Fibroblast of the aortic adventitia (primary cell): ENCODE measurements at places on chromosomes 5 and 9.
A peak's percentile ranks its signal among the peaks of the same experiment; 100 is the strongest.

DNA sequence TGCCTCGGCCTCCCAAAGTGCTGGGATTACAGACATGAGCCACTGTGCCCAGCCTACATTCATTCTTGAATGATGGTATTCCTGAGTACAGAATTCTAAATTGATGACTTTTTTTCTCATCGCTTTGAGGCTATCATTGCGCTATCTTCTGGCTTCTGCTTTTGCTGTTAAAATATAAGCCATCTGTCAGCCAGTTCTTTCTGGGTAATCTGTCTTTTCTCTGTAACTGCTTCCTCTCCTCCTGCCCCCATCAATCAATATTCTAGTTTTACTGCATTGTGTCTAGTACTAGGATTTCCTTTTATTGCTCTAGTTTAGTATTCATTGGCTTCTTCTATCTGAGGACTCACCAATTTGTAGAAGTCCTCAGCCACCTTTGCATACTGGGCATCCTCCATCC is 89.0 kb downstream of the PLPP1 start:
- DNase-seq, result no peak

- DNase-seq, result no peak
Observed at GRCh38 chr5:40441733-40442132, 238.0 kb upstream of the PTGER4 start.

DNA sequence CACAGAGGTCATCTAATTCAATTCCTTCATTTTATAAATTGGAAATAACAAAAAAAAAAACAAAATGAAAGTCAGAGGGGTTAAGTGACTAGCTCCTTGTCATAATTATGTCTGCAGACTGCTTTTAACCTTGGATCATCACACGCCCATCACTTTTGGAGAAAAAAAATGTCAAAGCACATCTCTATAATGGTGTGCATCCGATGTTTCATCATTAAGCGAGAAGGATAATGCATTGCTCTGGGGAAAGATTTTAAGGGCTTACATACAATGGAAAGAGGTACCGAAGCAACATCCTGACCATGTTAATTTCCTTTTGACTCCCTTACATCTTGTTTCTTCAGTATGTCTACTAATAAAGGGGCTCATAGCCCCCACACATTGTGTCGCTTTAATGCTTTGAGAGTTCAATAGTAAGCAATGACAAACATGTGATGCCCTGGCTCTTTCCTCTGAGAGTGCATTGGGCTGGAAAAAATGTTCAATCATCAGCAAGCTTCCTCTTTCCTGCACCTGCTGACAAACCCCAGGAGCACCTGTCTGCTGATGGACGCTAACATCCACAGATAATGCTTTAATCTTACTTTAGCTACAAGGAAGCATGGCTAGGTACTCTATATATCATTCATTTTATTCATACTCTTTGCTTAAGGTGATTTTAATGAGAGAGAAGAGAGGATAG is 242.2 kb downstream of the SMARCA2 start:
- no peak for DNase-seq

GRCh38 chr5:132822650-132823480 is 7.6 kb downstream of the SHROOM1 start:
- DNase-seq, result no peak

DNA sequence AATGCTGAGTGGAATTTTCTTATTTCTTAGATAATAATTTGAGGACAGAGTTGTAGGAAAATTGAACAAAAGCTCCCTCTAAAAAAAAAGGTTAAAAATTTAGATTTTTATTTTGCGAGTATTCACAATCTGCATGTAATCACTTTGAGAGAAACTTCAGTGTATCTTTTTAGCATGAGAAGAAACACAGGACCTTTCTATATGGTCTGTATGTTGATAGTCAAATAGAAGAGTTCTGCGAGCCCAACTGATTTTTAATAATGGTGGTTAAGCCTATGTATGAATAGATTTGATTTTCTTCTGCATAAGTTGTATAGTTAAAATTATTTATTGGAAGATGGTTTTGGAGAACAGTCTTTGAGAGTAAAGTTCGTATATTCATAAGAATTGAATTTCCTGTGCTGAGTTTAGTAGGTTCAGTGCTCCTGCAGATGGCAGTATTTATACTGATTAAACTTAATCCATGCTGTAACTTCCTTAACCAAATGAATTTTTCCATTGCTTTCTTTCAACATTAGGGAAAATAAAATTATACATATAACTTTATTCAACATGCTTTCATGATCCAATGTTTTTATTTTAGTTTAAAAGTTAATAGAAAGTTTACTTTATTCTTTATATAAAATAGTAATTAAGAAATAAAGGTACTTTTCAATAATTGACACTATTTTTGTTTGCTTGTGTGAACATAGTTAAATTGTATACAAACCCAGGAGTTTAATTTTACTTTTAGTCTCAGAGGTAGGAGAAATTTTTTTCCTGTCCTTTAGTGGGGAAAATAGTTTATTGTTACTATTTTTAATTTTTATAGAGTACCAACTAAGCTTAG is 19.6 kb downstream of the TCERG1 start:
- peak; percentile 41 for DNase-seq

GRCh38 chr9:120713257-120714087 is 798 bp downstream of the MEGF9 start:
- peak; percentile 39 for DNase-seq

- DNase-seq, result no peak
Observed at GRCh38 chr9:136687721-136688223, 515 bp upstream of the AGPAT2 start.
